ENCODE measurements at places on chromosomes 7 and 10. TPM values are rescaled to one million over a fixed set of nuclear protein-coding genes. Genes with fewer than 3 reads are reported as not detected.

DNA sequence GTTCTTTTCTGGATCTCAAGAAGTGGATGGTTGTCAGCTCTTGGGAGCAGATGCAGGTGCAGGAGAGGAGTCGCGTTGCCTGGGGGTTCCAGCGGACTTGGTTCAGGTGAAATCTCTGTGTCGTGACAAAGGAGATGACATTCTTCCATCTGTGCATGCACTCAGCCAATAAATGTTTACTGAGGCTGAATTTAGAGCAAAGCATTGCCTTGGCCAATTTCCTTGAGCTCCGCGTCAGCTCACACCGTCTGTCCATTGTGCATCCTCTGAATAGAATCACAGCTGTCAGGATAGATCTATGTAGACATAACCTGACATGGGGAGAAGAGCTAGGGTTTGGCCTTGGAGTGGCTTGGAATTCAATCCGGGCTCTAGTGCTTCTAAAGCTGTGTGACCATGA is 343.7 kb downstream of the GLRX3 start:
- DNase-seq, result no peak

- no peak for DNase-seq
Measured at GRCh38 chr10:124748166-124748565, 4.0 kb upstream of the FAM53B start.

GRCh38 chr10:77970869-77971803 is 44.6 kb upstream of the DLG5 start:
- no peak for DNase-seq

GRCh38 chr10:54096892-54097291 is 704.1 kb downstream of the PCDH15 start:
- DNase-seq, result no peak

DNA sequence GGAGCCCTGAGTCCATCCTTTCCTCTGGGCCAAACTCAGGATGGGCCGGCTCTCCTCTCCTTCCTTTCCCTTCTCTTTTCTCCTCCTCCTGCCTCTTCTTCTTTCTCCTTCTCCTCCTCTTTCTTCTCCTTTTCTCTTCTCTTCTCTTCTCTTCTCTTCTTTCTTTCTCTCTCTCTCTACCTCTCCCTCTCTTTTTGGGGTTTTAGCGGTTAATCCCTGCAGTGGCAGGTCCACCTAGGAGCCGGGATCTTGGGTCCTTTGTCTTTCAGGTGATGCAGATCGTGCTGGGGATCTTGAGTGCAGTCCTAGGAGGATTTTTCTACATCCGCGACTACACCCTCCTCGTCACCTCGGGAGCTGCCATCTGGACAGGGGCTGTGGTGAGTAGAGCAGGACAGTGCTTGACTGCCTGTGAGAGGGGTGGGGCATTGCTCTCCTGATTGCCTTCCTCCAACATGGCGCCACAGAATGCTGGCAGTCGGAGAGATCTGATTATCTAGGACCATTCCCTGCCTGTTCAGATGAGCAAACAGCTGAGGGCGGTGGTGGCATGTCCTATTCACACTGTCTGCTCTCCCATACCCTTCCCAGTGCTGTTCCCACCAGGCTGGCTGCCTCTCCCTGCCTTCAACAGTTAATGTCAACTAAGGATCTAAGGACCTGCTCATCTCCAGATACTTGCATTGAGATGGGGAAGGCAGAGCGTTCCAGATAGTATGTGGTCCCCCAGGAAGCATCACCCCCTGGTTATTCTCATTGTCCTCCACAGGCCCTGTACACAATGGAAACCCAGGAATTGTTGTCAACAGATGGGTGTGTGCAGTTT is 1.6 kb downstream of the TMEM176A start:
- DNase-seq, result no peak

Gene SPDYE16
- 0.29 TPM for total RNA-seq
